ENCODE measurements at places on chromosomes 2 and 18.

GRCh38 chr2:28586867-28587266 lies 91.0 kb downstream of the PLB1 start:
- DNase-seq: peak; percentile 52

DNA sequence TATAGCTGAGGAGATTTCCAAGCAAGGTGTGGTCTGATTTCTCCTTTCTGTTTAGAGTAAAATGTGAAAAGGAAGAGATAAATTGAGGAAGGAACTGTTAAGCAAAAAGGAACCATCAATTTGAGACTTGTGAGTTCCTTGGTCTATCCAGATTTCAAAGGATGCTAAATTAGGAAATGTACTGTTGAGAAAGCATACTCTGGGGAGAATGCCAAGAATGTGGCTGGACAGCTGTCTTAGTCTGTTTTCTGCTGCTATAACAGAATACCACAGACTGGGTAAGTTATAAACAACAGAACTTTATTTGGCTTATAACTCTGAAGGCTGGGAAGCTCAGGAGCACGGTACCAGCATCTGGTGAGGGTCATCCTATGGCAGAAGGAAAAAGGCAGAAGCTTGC lies 1097.2 kb downstream of the TDRD15 start:
- no peak for DNase-seq

GRCh38 chr18:4581966-4582365 lies 126.9 kb upstream of the DLGAP1 start:
- DNase-seq: no peak

GRCh38 chr18:55124078-55124763 lies 165.0 kb upstream of the CCDC68 start:
- no peak for DNase-seq

GRCh38 chr2:120374821-120375220 lies 28.9 kb downstream of the INHBB start:
- DNase-seq: no peak

DNA sequence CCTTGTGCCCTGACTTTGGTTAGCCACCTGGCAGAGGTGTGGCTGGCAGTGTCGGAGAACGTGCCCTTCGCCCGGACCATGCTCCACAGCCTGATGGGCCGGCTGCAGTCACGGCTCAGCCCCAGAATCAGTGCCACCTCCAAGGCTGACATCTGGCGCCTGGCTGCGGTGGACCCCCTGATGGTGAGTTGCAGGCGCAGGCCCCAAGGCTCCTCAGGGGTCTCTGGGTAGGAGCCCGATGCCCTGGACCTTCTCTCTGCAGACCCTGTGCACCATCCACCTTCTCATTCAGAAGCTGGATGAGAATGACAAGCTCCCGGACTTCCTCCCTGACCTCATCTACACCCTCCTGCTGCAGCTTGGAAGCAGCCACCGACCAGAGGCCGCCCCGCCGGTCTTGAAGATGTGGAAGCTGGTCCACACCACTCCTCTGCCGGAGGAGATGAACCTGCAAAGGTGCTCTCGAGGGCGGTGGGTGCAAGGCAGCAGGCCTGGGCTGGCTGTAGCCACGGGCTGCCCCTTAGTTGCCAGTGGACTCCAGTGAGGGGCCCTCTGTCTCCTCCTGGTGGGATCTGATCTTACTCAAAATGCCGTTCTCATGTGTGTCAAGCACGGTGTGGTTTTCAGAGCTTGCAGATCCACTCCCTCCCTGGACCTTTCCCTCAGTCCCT lies 32.1 kb downstream of the HJURP start:
- no peak for DNase-seq

- DNase-seq: no peak
These were observed 950.6 kb downstream of the TRIB2 start for GRCh38 chr2:13667415-13667757.

DNA sequence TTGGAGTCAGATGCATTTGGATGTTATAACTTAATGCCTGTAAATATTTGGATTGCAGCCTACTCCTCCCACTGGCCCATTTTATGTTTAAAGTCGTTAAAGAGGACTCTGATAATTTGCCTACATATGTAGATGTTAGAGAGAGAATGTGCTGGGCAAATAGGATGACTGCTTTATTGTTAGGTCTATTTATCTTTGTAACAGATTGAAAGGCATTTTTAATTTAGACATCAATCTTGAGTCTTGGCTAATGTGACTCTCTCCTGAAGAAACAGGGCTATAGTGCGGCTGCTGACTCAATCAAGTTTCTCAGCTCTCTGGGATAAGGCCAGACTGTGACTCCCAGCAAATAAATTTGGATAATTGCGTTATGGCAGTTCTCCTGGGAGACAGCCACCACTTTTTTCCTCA lies 1101.4 kb downstream of the CBLN2 start:
- DNase-seq: no peak

GRCh38 chr2:48471048-48471474 lies 58.9 kb upstream of the STON1 start:
- no peak for DNase-seq

- no peak for DNase-seq
These were observed 36.8 kb upstream of the PLEKHM3 start for GRCh38 chr2:208062113-208062512.

DNA sequence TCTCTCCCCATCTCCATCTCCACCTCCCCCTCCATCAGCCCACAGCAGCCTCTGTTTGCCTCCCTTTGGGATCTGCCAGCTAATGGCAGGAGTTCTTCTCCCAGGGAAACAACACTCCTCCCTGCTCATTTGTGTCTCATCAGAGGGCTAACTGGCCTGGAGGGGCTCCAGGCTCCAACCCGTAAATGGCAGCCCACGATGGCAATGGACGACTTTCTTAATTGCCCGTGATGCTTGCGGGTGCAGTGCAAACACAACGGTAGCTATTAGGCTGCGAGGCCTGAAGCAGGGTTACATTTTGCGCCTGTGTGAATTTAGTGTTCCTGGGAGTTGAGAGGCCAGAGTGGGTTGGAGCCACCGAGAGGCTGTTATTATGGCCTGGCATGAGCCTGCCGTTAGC lies 285.1 kb downstream of the TNS1 start:
- no peak for DNase-seq

DNA sequence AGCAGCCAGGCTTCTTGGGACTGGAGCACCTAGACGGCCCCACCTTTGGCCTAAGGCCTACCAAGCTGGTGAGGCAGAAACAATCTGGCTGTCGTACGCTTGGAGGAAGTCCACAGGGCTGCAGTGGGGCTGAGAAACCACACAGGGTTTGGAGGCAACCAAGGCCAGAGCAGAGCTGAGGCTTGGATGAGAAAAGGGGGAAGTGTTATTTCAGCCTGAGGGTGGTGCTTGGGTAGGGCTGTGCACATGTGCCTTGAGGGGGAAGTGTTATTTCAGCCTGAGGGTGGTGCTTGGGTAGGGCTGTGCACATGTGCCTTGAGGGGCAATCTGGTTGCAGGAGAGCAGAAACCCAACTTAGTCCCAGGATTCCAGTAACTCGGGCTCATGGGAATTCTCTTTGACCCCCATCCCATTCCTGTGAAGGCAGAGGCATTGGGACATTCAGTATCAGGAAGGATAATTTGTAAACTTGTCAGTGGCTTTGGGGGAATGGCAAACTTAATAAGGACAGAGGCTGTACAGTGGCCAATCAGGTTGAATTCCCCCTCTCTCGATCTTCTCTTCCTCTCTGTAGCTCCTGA lies 971 bp upstream of the FBXO41 start:
- DNase-seq: peak; percentile 27

Measured in activated T-cell treated with anti-CD3 and anti-CD28 coated beads, Interleukin-2, amount 50 U/mL, for 1 hour (primary cell).